ENCODE measurements at places on chromosomes 1 and 21.

GRCh38 chr1:64966158-64966971 is at the start of gene JAK1:
TSS of gene JAK1 (minus strand) at chr1:64966549. CDS start at chr1:64886264, 80,285 bp downstream.
- peak; percentile 87 for DNase-seq

DNA sequence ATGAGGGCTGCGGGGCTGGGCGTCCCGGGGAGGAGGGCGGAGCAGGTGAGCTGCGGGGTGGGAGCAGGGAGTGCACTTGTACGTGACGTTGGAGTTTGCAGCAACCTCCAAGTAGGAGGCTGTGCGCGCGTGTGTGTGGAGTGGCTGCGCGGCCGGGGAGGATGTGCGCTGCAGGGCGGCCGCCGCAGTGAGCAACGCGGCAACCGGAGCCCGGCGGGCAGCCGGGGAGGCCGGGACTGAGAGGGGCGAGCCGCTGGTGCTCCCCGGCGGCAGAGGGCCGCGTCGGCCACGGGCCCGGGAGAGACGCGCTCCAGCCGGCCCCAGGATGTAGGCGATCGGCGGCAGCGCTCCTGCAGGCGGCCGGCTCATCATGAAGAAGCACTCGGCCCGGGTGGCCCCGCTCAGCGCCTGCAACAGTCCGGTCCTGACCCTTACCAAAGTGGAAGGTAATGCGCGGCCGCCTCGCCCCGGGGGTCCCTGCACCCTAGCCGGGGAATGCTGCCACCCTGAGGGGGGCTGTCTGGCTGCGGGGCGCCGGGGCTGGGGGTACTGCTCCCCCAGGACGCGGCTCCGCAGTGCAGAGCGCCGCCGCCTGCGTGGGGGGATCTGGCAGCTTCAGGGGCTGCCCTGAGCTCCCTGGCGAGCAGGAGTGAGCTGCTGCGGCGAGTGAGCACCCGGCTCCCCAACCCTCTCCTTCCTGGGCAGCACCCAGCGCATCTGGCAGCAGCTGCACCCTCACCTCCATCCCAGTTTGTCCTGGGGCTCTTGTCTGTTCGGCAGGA is 158.9 kb upstream of the COA6 start:
- no peak for DNase-seq

DNA sequence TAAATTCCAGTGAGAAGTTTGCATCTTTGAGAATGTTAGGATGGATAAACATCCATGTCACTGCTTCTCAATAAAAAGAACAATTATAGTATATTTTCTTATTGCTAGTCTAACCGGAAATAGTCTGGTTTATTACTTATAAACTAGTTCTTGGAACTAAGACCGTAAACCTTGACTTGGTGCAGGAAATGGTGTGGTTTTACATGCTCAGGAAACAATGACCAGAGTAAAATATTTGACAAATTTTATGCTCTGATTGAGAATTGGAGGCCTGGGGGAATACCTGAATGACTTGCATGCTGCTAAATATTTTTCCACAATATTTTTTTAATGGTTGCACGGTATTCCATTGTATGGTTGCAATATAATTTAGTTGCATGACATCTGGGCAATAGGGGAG is 76.3 kb downstream of the XCL2 start:
- no peak for DNase-seq

- DNase-seq = peak; percentile 63
Observed at GRCh38 chr1:115457289-115457688, 119.2 kb upstream of the NGF start.

DNA sequence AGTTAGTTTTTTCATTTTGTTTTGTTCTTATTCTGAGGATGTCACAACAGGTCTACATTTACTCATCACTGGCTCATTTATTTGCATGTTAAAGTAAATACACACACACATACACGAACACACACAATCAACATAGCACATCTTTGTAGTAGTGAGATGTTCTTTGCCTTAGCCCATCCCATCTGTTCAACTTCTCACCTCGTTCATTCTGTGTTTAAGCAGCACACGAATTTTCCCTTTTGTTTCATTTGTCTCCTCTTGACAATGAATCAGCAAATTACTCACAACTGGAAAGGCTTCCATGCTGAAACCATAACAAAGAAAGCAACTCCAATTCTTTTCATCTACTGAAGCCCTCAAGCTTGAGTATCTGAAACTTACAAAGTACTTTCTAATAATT is 133.3 kb upstream of the CHRM3 start:
- DNase-seq = no peak

DNA sequence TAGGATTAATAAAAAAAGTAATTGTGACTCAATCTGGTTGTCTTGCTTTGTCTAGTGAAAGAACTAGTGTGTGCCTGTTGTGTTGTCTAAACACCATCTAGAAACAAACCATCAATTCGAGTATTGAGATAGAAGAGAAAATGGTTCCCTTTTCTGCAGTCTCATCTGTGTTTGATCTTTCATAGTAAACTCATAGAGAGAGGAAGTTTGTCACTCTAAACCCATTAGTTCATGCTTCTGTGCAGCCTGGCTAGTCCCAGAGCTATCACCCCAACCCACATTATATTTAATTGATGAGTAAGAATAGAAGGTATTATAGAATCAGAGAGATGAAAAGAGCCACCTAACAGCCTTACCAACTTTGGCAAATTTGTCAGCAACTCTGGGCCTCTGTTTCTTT is 99.5 kb downstream of the TGFB2 start:
- DNase-seq = no peak

DNA sequence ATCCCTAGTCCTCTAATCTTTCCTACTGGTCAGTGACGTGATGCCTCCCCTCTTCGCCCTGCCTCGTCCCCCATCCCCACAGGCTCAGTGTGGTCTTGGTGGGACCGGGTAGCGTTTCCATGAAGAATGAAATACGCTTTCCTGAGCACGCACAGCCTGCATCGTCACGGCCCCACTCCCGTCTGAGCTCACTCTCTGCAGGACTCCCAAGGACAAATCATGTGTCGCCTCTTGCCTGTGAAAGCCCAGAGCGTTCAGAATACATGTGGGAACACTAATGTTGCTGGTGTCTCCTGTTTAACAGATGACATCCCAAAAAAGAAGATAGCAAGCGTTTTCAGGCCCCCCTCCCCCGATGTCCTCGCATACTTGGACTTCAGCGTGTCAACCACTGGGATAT is 49.2 kb downstream of the S100B start:
- no peak for DNase-seq

GRCh38 chr21:21247424-21247823 is 249.2 kb downstream of the NCAM2 start:
- DNase-seq = no peak

DNA sequence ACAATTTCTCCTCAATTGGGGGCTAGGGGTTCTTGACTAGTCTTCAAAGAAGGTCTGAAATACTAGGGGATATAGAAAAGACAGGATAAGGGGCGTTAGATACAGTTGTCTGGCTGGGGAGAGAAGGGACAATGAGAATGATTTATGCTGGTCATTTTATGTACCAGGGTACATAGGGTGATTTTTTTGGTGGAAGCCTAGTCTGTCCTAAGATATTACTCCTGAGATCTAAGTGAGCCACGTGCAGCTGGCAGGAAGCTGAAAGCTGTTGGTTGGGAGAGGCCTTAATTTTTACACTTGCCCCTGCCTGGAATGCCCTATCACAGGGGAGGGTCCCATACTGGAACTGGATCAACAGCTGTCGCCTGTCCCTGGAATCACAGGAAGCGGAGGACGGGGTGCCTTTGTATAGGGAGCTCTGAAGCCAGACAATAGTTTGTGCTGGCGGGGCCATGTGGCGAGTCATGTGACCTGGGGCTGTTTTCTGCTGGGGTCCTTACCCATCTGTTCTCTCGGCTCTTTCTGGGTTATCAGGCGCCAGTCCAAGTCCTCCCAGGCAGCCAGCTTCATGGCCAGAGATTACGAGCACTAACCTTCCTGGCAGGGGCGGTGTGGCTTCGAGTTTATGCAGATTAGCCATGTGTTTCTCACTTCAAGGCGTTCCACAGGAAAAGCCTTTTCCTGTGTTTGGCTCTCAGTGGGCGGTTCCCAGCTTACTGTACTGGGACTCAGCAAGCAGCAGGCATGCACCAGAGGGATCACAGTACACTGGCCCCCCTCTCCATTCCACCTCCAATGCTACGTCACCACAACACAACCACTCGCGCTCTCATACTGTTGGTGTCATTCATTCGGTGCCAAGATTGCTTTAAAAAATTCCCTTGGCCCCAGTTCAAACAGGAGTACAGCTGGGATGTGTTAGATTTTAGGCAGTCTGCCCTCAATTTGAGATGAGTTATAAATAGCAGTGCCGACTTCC is 27.5 kb downstream of the ARID1A start:
- DNase-seq = peak; percentile 91

GRCh38 chr1:56404561-56405030 is 174.8 kb downstream of the PLPP3 start:
- no peak for DNase-seq

DNA sequence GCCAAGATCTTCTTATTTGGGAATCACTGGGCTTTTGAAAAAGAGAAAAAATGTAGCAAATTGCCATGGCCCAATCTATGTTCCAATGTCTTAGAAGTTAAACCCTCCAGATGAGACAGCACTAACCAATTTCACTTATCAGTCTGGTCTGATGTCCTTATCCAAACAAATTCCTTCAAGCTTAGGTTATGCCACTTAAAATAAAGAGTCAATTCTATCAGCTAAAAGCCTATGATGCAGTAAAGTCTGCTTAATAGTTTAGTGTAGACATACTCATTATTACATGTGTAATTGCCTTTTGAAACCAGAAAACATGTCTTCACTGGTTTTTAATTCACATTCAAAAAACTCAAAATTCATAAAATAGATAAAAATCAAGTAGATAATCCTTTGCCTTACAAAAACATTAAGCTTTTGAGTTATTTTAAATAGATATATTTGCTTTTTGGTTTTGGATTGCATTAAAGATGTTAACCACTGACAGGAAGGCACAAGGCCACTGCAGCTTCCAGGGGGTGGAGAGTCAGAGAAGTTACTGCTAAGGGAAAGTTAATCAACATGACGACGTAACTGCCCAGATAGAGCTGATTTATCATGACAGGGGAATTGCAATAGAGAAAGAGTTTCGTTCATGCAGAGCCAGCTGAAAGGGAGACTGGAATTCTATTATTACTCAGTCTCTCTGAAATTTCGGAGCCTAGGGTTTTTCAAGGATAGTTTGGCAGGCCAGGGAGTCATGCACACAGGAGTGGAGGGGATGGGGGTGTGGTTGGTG is 106.1 kb downstream of the MAP3K21 start:
- DNase-seq = no peak

DNA sequence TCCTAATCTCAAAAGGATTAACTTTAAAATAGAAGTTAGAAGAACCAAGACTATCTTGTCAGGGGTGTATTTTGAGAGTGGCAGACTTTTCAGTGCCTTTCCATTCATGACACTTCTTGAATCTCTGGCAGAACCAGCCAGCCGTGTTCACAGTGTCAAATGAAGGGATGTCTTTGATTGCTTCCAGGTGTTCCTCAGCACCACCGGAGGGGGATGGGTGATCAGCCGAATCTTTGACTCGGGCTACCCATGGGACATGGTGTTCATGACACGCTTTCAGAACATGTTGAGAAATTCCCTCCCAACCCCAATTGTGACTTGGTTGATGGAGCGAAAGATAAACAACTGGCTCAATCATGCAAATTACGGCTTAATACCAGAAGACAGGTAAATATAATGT is 32.3 kb downstream of the FMO1 start:
- DNase-seq = no peak

DNA sequence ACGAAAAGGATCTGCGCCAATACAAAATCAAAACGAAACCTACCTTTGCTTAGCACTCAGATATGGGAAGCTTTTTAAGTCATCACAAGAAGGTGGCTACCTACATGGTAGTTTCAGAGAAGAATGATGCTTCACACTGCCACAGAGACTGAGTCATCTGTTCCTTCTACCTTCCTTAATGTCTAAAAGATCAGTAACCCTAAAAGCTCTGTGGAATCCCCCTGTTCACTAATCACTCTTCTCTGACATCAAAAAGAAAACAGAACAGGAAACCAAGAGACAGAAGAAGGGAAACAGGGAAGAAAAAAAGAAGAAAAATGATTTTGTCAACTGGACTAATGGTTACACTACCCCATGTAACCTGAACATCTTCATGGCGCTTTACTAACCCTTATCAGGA is 177.2 kb downstream of the SMYD3 start:
- no peak for DNase-seq

DNA sequence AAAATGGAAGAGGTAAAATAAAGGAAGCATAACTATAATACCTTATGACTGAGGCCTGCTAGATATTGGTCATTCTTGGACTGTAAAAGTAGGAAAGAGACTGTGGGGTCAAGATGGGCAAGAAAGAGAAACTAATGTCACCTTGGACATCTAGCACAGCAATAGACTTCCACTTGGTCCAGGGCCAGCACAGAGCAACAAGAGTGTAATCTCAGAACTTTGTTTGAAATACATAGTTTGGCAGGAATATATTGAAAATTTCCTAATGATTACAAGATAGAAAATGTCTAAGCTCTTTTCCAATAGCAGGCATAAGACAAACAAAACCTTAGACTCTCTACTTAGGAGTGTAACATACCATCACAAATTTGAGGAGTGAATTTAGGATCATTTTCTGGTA is 4.6 kb downstream of the LRRC8C start:
- DNase-seq = no peak

- DNase-seq = no peak
Observed at GRCh38 chr1:43239484-43239883, 30.3 kb upstream of the TMEM125 start.

- DNase-seq = peak; percentile 94
Observed at GRCh38 chr21:40717028-40717427, 129.9 kb downstream of the DSCAM start.

DNA sequence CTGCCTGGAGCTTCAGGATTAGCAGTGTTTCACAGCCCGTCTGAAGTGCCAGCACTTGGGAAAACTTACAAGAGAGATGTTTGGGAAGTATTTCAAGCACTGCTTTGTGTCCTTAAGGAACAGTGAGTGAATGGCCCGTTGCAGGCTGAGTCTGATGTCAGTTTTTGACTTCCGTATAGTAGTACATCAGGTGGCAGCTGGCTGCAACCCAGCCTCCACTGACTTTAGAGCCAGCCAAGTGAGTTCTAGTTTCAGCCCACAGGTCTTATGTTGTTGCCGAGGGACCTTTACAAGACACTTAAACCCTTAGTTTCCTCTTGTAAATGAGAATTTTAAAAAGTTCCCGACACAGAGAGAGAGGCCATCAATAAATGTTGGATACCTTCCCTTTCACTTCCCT is 35.0 kb downstream of the UCK2 start:
- DNase-seq = no peak

- peak; percentile 94 for DNase-seq
Observed at GRCh38 chr1:27527890-27528817, 38.2 kb upstream of the WASF2 start.

GRCh38 chr1:237864338-237865244 is 26.1 kb downstream of the ZP4 start:
- DNase-seq = peak; percentile 28

GRCh38 chr21:27268290-27268689 is 301.4 kb upstream of the ADAMTS5 start:
- DNase-seq = no peak

- DNase-seq = no peak
Observed at GRCh38 chr1:157371826-157372225, 180.5 kb downstream of the FCRL5 start.

GRCh38 chr1:50603274-50604271 is 180.3 kb upstream of the DMRTA2 start:
- peak; percentile 82 for DNase-seq
